ENCODE measurements at places on chromosomes 3 and 15.

- no peak for DNase-seq
These were observed 204.5 kb downstream of the AKAP13 start for GRCh38 chr15:85584872-85585271.

- DNase-seq: no peak
These were observed 152.9 kb upstream of the CTDSPL start for GRCh38 chr3:37708789-37709188.

GRCh38 chr3:24167429-24167828 is 222.3 kb downstream of the NR1D2 start:
- no peak for DNase-seq

- DNase-seq: no peak
These were observed 210.6 kb upstream of the ATP10A start for GRCh38 chr15:26073430-26074333.

DNA sequence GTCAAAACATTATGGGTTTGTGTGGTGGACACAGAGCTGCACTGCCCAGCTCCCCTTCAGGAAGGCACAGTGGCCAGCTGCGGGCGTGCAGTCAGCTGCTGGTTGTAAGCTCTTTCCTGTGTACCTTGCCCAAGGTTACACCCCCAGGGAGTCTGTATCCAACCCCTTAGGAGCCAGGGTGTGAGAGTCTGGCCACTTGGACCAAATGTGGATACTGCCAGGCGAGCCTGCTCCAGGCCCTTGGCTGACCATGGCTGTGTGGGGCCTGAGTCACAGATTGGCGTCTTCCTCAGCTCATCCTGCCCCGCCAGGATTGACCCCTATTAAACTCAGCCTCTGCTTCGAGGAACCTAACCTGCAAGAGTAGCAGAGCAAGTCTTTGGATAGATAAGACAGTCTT is 56.9 kb downstream of the ABHD5 start:
- no peak for DNase-seq

- DNase-seq: no peak
These were observed 64.4 kb downstream of the USP13 start for GRCh38 chr3:179717219-179717618.

GRCh38 chr15:89728254-89728653 is 22.8 kb downstream of the MESP1 start:
- no peak for DNase-seq

DNA sequence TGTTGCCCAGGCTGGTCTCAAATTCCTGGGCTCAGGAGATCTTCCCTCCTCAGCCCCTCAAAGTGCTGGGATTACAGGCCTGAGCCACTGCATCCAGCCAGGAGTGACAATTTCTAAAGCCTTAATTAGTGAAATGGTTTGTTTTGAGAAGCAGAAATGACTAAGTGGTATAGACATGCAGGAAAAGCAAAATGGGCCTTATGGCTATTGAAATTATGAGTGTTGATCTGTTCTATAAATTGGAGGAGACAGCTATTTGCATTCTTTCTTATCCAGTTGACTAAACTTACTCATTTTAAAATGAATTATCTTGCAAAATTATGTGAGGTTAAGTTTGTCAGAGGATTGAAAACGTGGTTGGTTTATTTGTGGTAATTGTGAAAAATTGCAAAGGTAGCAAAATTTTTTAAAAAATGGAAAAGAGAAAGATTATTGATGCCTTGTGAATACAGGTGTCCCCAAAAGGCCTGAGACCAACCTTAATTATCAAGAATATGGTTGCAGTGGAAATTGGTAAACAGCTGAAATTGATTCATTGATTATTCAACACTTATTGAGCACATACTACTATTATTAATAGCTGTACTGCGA is 7.9 kb downstream of the RAP2B start:
- DNase-seq: no peak

DNA sequence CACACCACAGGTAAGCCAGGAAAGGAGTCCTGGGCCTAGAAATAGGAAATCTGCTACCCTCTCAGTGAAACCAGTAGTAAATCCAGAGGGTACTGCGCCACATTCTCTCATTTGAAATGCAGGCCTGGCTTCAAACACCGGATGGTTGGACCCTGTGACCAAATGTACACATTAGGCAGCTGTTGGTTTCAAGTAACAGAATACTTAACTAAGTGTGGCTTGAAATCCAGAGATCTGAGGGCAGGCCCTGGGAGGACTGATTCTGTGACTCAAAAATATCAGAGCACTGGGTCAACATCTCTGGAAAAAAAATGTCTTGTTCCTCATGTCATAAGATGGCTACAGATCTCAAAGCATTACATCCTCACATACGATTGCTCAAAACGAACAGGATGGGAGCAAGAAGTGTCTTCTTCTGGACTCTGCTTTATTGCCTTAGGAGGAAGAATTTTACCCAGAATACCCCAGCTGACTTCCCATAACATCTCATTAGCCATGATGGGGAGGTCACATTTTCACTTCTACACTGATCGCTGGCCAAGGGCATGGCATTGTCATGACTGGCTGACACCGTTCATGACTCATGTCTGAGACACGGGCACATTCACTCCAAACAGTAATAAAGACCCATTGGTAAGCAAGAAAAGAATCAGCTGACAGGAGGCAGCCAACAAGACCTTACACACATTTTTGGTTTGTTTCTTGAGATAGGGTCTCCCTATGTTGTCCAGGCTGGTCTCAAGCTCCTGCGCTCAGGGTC is 166.0 kb downstream of the ARRDC4 start:
- no peak for DNase-seq

DNA sequence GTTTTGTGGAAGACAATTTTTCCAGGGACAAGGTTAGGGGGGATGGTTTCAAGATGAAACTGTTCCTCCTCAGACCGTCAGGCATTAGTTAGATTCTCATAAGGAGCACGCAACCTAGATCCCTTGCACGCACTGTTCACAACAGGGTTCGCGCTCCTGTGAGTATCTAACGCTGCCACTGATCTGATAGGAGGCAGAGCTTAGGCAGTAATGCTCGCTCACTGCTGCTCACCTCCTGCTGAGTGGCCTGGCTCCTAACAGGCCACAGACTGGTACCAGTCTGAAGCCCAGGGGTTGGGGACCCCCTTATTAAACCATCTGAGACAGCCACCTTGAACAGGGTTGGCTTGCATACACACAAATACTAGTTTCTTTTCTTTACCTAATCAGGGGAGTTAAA is 13.5 kb upstream of the IMPG2 start:
- DNase-seq: no peak

DNA sequence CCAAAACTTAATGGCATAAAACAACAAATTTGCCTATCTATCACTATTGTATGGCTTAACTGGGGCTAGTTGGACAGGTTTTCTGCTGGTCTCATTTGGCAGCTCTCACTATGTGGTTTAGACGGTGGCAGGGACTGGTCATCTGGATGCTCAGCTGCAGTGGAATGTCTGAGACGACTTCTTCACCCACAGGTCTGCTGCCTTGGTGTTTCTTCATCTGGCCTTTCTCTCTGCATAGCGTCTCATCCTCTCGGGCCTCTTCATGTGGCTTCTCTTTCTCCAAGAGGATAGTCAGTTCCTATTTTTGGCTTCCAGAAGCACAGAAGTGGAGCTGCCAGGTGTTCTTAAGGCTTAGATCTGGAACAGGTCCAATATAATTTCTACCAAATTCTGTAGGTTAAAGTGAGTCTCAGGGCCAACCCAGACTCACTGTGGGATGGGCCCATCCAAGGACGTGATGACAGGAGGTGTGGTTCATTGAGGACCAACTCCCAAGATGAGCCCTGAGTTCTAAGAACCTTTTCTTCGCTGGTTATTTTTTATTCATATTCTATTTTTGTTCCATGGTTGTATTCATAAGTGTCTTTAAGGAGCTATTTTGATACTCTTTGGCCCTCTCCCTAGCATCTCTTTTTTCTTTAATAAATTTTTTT is 18.6 kb downstream of the UBE2Q2 start:
- no peak for DNase-seq

DNA sequence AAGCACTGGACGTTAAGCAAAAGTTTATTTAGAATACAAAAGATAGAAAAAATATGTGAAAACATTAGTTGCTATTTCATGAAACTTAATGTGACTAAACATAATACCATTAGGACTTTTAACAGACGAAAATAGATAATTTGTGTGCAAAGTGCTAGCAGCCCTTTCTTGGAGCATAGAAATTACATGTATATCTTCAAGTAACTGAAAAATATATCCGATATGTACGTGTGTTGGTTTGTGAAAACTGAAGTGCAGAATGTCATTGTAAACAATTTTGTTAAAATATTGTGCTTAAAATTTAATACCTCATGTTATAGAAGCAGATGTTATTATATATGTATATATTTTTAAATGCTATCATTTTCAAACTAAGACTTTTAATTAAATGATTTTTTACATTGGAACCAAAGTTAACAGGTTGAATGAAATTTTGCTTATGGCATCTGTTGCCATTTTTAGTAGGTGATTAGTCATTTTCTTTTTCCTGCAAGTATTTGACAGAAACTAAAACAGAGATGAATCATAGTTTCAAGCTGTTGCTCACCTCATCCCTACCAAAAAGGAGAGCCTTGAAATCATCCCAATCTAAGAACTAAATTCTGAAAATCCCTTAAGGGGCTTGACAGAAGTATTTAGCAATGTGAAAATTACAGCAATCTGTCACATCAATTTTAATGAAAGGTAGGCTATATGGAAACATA is 334.8 kb downstream of the NAALADL2 start:
- no peak for DNase-seq

DNA sequence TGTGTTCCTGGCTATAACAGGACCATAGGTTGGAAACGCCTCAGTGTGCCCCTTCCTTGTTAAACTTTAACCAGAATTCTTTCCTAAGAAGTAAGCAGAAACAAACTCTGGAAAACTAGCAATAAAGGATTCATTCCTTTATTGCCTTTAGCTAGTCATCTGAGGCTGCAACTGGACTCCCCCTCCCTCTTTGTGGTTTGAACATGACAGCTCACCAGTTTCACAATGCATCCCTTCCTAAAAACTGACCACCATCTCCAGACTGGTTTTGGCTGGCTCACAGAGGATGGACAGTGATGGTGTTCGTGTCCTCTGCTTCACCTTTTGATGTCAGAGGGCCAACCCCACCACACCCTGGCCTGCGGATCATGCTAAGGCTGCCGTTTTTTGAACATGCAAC is 27.9 kb upstream of the TGFBR2 start:
- no peak for DNase-seq

GRCh38 chr3:103158183-103158582 is 723.4 kb downstream of the ZPLD1 start:
- DNase-seq: no peak

GRCh38 chr15:25066708-25067107 is 111.9 kb downstream of the SNRPN start:
- no peak for DNase-seq

GRCh38 chr3:11045536-11045935 is 53.0 kb downstream of the SLC6A1 start:
- DNase-seq: no peak

GRCh38 chr3:115022835-115023398 is 124.2 kb downstream of the ZBTB20 start:
- no peak for DNase-seq

- no peak for DNase-seq
These were observed 264.4 kb downstream of the TIGIT start for GRCh38 chr3:114558271-114558670.

DNA sequence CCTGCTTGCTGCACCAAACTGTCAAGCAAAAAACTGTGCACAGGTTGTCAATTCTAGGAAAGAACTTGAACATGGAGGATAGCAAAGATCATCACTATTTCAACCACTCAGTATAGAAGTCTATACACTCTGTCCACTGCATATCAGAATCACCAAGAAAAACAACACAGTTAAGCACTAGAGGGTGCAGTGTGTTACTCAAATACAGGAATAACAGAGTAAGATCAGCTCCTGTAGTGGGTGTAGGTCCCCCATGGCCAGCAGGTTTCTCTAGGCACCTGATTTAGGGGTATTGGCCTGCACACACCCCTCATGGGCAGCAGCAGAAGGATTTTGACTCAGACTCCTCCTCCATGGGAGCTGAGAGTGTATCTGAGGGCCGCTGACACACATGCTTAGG is 464.1 kb downstream of the EPHA6 start:
- DNase-seq: no peak

DNA sequence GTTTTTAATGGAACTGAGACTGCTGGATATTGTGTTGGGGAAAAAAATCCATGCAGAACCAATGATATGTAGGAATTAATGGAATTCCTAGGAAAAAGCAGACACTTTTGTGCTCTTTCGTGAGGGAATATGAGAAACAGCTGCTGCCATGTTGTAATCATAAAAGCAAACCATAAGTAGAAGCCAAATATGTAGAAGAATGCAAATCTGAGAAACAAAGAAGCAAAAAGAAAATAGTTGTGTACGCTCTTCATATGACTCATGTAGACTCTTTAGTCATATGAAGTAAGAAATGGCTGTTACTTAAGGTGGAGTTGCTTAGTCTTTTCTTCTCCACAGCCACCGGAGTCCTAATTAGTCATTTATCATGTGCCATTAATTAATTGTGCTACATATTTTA is 298.6 kb upstream of the ZNF717 start:
- DNase-seq: no peak

DNA sequence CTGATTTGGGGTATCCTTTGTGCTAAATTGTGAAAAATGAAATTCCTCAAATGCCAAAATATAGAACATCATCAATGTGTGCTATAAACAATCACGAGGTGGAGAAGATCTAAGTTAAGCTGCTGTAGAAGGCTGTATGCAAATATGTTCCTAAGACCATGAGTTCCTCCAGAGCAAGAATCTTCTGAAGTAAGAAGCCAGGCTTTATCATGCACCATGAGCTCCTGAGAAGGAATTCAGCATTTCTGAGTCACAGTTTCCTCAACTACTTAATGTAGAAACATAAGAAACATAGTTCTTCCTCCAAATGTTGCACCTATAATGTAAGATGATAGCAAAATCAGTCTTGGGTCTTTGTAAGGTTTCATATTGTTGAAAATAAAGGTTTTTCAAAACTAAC is 241.7 kb upstream of the MDFIC2 start:
- no peak for DNase-seq
